ENCODE measurements at places on chromosomes 7 and 10.

DNA sequence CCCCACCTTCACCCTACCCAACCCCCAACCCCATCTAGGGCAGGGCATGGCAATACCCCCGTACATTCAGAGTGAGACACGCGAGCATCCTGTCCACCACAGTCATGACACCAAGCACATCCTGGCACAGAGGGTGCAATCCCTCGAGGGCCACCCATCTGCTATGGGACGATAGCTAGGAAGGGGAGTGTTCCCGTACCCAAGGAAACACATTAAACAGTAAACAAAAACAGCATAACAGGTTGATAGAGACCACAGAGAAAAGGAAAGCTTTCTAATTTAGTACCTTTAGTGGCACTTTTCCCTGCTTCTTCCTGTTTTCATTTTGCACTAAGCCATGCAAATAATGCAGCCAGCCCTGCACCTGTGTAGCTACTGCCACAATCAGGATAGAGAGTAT, 2.3 kb upstream of the SMKR1 start:
- no peak for DNase-seq

- DNase-seq: no peak
These were observed 263.5 kb downstream of the ZEB1 start for GRCh38 chr10:31582365-31583052.

GRCh38 chr10:3623746-3624145, 161.3 kb downstream of the KLF6 start:
- DNase-seq: no peak

GRCh38 chr10:93458821-93459257, 23.3 kb downstream of the MYOF start:
- no peak for DNase-seq

GRCh38 chr7:114688443-114689055, 233.3 kb upstream of the MDFIC start:
- no peak for DNase-seq

DNA sequence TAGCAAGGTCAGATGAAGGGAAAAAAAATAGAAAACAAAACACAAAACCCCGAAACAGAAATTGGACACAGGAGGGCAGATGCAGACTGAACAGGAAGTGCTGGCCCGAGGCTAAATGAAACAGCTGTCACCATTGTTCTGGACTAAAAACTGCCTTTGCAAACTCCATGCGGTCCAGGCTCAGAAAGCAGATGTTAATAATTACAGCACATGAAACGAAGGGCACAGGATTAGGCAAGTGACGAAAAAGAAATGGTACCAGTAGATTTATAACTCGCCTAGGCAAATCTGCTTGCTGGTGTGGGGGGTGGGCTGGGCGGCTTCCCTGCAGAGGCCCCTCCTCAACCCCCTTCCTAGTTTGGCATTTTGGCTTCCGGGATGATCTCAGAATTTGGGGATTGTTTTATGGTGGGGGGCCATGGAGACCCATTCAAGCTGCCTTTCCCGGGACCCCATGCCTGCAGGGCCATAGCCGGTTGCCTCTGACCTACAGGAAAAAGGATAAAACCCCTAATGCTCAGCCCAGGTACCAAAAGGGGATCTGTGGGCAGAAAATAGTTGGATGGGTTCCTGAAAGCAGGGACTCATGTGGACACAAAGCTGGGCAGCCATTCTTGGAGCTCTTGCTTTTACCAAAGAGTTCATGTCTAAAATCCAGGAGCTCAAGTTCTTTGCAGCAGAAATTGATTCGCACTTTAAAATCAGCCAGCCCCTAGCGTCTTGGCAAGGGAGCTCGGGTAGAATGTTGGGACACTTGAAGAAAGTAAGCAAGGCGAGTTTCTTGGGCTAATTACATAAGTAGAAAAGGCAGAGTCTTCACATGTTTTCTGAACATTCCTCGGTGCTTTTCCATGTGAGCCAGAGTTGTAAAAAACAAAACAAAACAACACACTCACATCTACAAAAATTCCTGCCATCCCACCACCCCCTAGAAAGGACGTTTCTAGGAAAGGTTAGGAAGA, 39.0 kb upstream of the EMX2 start:
- no peak for DNase-seq

DNA sequence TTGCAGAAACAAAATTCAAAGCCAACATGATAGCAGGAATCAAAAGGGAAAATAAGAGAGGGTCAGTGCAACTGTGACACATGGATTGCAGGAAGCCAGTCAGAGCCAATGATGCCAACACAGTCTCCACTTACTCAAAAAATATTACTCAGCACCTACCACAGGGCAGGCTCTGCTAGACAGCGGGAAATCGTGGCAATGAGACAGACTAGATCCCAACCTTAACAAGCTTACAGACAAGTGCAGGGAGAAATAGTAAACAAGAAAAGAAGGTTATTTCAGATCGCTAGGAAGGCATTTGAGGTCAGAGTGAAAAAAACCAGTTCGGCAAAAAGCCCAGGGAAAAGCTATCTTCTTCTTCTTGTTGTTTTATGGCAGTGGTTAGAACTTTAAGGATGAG, 45.2 kb upstream of the NPFFR1 start:
- DNase-seq: no peak

Data from activated CD4-positive, CD25-positive, alpha-beta regulatory T cell (primary cell).